Tibial nerve (tissue), 4 donors: ENCODE measurements at places on chromosomes 7 and 10. TPM values are rescaled to one million over a fixed set of nuclear protein-coding genes. Genes with fewer than 3 reads are reported as not detected.

GRCh38 chr7:1638215-1638661, 31.8 kb upstream of the ELFN1 start:
- no peaks in the 10 kb centered on the region for H3K4me1 ChIP-seq
- H3K4me3 ChIP-seq: no peak overlapping the region
- DNase-seq: no peak
- peaks cover 17% of the 10 kb centered on the region for H3K27me3 ChIP-seq
- H3K27ac ChIP-seq: no peak overlapping the region

GRCh38 chr10:34732926-34733325, 82.2 kb downstream of the PARD3 start:
- no peaks in the 10 kb centered on the region for H3K36me3 ChIP-seq
- peaks cover 5% of the 10 kb centered on the region for H3K4me1 ChIP-seq

GRCh38 chr10:12332572-12333379, 16.6 kb upstream of the CAMK1D start:
- H3K27me3 ChIP-seq: no peaks in the 10 kb centered on the region
- peaks cover 14% of the 10 kb centered on the region for H3K4me1 ChIP-seq
- H3K4me3 ChIP-seq: no peak overlapping the region
- no peak overlapping the region for H3K27ac ChIP-seq

GRCh38 chr7:146090023-146090645, 26.5 kb upstream of the CNTNAP2 start:
- no peaks in the 10 kb centered on the region for H3K36me3 ChIP-seq
- no peaks in the 10 kb centered on the region for H3K27me3 ChIP-seq
- H3K4me1 ChIP-seq: no peaks in the 10 kb centered on the region
- no peak overlapping the region for H3K27ac ChIP-seq
- no peak for DNase-seq

Gene CLEC2L
- not detected for total RNA-seq

Gene CCL26
- not detected for total RNA-seq

Gene PNLIPRP3
- total RNA-seq: not detected

Gene AKR1D1
- not detected for total RNA-seq

Gene ADK
- 50.9 TPM for total RNA-seq
